ENCODE measurements at places on chromosomes 4 and X.

DNA sequence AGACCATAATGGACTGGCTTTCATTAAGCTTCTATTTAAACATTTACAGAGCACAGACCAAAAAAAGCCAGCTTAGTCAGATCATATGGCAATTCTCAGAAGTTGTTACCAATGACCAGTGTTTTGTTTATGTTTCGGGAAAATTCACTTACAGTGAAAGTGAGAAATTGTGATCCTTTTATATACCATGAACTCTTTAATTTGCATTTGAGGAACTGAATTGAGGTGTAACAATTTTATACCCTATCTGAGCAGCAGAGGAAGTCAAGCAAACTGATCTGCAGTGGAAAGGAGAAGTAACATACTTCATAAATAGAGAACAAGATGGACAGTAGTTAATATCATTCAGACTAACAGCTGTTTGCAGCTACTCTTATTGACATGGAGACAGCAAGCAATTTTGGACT, 97.1 kb downstream of the TMA16 start:
- DNase-seq = no peak

DNA sequence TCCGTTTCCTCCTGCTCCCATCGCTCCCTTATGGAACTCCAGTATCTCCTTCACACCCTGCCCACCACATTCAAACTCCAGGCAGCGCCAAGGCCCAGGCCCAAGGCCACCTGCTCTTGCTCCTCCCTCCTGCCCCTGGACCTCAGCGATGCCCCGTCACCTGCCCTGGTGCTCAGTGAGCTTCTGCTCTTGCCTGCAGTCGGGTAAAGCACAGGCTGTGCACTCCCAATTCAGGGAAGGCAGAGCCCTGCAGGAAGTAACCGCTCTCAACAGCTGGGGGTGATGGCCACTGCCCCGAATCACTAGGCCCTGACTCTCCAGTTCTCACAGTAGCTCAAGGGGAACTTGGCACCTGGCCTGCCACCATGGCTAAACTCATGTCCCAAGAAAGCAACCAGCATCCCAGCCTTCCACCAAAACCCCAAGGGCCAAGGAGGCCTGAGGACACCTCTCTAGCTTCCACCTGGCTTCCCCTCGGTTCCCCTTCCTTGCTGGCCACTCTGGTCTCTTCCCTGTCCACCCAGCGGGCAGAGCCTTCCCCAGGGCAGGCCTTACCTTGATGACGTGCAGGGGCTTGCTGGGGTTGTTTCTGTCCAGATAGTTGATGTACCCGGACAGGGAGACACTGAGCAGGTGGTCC, 29.3 kb downstream of the WDR1 start:
- no peak for DNase-seq

GRCh38 chrX:31333165-31333831, 261.5 kb upstream of the FTHL17 start:
- DNase-seq = no peak

GRCh38 chr4:84939113-84939512, 27.4 kb downstream of the WDFY3 start:
- DNase-seq = no peak

DNA sequence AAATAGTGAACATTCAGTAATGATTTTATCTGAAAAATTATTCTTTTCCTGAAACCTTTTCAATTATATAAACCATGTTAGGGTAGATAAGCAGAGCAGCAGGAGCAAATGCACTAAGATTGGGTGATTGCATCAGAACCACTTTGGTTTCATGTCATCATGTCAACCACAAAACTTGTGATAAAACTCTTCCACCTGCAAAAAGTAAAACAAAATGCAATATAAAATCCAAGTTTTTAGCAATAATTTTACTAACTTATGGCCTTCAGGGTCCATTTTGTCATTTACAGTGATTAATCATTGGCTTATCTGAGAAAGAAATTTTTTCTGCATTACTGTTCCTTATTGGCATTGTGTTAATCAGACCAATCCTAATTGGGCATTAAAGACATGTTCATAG, 42.4 kb downstream of the NHS start:
- DNase-seq = no peak

- peak; percentile 17 for DNase-seq
Observed at GRCh38 chr4:13615161-13615560, 12.4 kb downstream of the BOD1L1 start.

GRCh38 chr4:86657910-86658309, 63.8 kb downstream of the PTPN13 start:
- no peak for DNase-seq

- peak; percentile 24 for DNase-seq
Observed at GRCh38 chr4:15651676-15652075, 3.5 kb downstream of the FBXL5 start.

DNA sequence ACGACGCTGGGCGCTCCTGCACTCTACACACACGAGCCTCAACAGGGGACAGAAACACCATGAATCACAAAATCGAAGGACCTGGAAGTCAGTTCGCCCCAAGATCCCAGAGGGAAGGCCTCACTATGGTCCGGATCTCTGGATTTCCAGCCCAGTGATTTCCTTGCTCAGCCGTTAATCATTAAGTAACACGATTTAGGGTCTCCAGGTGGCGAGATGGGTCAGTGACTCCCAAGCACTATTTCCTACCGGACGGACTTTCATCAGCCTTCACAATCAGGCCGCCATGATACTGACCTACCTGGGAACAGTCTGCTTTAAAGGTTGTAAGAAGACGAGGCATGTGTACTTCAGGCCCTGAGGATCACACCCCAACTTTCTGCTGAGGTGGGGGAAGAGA, 63.7 kb downstream of the FAT1 start:
- DNase-seq = no peak

DNA sequence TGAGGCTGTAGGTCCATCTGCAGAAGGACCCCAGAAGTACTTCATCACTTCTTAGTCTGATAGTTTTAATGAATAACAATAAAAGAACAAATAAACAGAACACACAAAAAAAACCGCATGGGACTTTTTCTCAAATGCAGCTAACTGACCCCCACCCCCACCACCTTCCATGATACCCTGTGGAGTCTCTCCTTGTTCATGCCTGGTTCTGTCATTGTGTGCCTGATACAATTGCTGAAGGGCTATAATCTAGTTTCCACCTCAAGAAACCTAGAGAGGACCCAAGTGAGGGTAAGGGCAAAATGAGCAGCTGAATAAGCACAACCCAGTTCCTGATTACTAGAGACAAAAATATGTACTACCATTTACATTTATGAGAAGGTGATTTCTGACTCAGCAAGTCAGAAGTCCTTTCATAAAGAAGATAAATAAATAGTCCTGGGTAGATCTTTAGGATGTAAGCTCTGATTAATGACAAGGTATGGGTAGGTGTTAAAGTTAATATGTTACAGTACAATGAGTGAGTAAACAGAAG, 155.1 kb downstream of the TMA16 start:
- DNase-seq = no peak

DNA sequence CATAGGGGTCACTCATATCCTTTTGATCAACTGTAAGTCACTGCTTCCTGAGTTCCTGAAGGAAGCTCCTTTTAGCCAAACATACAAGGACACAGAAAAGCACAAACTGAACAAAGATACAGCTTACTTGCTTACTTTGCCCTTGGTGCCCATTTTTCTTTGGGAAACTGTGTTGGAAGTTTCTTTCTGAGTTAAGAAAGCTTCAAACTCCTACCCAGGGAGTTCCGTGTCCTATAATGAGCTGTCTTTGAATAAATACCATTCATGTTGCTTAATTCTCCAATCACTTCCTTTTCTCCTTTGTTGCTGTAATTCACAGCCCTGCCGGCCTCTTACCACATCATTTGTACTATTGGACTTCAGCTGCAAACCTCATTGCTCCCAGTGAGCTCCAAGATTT, at the start of gene ADH4:
ADH4 (minus strand) TSS at position 228 of the 400 bp plus-strand sequence; CDS start at position 153, 75 bp downstream.
- DNase-seq = no peak

DNA sequence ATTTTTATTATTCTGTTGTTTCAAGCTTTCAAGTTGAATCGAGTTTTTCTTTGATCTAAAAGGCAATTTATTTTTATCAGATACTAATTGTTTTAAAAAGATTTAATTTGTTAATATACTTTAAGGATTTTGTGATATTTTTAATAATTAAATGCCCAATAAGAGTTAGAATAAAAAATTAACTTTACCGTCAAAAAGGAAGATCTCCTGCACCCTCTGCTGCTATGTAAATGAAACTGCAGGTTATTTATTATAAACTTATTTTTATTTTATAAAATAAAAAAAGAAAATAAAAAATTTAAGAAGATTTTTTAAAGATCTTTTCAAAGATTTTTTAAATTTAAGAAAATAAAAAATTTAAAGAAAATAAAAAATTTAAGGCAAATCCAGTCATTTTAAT, 166.1 kb downstream of the CCSER1 start:
- DNase-seq = no peak

GRCh38 chr4:2981256-2981819, 18.0 kb downstream of the GRK4 start:
- DNase-seq = no peak

GRCh38 chrX:13569479-13570260, at the start of gene EGFL6:
EGFL6 (plus strand) TSS chrX:13569601; CDS start chrX:13569862, 261 bp downstream.
- DNase-seq = no peak

- DNase-seq = no peak
Observed at GRCh38 chr4:25308761-25309160, 3.8 kb upstream of the ZCCHC4 start.

- DNase-seq = no peak
Observed at GRCh38 chr4:108249397-108249796, 80.7 kb upstream of the LEF1 start.

- no peak for DNase-seq
Observed at GRCh38 chrX:126124721-126125120, 41.4 kb downstream of the DCAF12L2 start.

Measured in CD4-positive, alpha-beta T cell treated with Interleukin-10 for 1 hour (primary cell).